ENCODE measurements at places on chromosomes 2 and 18.

DNA sequence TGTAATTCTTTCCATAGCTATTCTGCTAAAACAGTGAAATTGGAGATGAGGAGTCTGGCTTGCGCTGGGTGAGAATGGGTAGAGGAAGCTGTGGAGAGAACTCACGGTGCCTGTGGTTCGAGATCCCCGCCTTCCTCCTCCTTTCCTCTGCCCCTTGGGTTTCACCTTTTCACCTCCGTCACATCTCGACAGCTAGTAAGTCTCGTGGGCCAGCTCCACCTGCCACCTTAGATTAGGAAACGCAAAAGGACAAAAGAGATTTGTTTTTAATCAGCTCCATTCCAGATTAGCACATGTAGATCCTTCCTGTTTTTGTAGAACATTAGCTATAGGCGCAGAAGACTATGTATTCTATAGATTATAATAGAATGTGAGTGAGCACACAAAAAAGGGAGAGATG, 20.6 kb downstream of the TRIB2 start:
- DNase-seq: no peak

DNA sequence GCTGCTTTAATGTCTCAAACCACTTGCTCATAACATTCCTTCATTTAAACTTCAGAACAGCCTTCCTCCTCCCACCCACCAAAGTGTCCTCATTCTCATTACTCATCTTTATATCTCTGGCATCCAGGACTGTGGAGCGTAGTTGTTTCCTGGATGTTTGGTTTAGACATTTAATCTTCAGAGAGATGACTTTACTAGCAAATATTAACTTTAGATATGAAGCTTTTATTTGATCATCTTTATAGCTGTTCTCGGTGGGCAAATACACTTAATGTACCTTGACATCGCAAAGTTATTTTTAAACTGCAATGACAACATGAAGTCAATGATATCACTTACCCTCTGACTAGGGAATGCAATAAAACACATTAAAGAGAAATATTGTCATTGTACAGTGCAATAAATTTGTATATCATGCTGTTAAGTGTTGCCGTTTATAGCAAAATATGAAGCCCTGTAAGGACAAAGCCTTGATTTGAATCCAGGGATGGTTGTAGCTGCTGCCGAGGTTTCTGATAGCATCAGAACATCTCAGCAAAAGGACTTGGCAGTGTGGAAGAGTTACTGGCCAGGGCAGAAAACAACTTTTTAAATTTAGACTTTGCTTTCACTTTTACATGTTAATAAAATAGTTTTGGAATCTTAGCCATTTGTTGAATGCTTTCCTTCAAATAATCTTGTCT, 4.6 kb upstream of the LAMA3 start:
- no peak for DNase-seq

DNA sequence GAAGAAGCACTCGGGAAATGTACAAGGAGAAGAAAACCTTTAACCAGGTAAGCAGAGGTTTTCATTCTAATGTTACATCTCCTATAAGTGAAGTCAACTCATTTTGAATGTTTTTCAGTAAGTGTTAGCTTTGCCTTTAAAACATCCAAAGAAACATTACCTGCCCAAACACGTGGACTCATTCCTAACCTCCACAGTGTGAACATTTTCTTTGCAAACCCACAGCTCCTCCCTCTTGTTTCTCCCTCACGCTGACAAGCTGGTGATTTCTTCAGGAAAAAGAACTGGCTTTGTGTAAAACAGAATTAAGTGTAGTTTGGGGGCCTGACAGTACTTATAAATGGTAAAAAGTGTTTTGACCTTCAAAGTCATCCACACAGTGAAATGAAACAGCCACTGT, 72.5 kb downstream of the MTCL1 start:
- no peak for DNase-seq

DNA sequence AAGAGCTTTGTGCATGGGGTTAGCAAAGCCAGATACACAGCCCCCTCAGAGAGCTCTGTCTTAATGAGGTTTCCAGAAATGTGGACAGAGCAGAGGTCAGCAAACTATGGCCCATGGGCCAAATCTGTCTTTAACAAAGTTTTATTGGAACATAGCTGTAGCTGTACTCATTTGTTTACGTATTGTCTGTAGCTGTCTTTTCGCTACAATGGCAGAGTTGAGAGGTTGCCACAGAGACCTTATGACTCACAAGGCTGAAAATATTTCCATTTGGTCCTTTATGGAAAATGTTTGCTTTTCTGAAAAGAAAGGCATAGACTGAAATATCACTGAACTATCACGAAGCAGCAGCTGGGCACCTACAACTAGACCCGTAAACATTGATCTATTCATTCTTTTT, 841.8 kb downstream of the SLC4A3 start:
- DNase-seq: no peak

DNA sequence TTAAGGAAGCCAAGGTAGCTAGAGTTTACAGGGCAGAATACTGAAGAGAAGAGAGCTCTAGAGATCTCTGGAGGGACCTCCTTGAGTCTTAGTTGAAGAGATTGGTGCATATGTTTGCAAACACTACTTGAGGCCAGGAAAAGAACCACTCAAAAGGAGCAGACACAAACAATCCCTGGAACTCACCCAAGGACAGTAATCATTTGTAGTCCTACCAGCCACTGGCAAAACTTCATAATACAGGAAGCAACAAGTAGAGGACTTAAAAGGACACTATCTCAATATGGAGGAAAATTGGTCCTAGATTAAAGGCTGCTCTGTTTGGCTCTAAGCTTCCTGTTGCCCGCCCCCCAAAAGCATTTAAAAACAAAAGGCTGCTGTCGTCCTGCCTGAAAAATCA, 46.9 kb upstream of the UBXN4 start:
- no peak for DNase-seq

- DNase-seq: no peak
These were observed 29.7 kb downstream of the KDM3A start for GRCh38 chr2:86470890-86471289.

GRCh38 chr2:127052771-127053691, 53.9 kb downstream of the BIN1 start:
- no peak for DNase-seq

DNA sequence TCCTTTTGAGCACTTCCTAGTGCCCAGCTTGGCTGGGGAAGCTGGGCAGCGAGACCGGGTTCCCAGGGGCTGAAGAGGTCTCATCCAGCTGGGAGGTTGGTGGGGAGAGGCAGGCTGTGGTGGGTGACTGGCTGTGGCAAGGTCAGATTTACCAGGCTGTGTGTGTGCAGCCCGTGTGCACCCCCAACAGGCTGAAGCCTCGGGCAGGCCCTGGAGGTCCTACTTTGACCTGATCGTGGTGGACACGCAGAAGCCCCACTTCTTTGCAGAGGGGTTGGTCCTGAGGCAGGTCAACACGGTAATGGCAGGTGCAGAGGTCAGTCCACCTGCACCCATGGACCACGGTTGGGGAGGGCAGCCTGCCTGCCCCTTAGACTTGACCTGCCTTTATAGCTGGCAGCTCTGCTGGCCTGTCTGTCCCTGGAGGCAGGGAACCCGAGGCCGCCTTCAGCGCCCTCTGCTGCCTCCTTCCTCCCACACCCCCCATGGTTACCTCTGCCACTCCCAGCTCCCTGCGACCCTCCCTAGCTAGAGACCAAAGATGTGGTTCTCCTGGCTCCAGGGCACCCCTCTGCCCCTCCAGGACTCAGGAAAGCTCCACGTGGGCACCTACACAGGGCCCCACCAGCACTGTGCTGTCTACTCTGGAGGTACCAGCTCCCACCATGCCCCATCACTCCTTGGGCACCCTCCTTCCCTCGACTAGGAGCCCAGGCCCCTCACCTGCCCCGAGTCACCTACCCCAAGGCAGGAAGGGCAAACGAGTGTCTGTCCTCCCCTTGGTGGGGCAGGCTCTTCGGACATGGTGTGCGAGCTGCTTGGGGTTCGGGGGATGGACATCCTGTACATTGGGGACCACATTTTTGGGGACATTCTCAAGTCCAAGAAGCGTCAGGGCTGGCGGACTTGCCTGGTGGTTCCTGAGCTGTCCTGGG, 4.0 kb downstream of the NT5DC4 start:
- DNase-seq: no peak

GRCh38 chr18:55226044-55226443, 266.8 kb upstream of the CCDC68 start:
- DNase-seq: no peak

GRCh38 chr2:16313235-16313975, 352.2 kb downstream of the CYRIA start:
- no peak for DNase-seq

DNA sequence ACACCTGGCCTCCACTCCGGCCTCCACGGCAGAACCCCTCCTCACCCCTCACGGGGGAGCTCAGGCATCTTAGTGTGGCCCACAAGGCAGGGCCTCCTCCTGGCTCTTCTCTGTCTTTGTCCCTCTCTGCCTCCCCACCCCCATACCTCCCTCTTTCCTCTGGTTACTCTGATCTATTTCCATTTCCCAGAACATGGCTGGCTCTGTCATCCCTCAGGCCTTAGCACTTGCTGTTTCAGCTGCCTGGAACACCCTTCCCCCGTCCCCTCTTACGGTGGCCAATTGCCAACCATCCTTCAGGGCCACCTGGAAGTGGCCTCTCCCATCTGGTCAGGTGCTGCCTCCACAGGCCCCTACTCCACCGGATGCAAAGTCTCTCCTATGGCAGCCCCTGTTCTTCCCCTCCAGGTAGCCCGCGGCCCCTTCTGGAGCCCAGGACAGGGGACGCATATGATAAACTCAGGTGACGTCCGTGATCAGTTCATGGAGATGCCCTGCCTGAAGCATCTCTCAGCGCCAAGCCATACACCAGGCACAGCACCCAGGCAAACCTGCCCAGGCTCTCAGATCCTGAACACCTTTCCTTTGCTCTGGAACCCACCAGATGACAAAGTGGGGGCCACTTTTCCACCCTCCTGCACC, 3.6 kb upstream of the ECEL1 start:
- DNase-seq: no peak

DNA sequence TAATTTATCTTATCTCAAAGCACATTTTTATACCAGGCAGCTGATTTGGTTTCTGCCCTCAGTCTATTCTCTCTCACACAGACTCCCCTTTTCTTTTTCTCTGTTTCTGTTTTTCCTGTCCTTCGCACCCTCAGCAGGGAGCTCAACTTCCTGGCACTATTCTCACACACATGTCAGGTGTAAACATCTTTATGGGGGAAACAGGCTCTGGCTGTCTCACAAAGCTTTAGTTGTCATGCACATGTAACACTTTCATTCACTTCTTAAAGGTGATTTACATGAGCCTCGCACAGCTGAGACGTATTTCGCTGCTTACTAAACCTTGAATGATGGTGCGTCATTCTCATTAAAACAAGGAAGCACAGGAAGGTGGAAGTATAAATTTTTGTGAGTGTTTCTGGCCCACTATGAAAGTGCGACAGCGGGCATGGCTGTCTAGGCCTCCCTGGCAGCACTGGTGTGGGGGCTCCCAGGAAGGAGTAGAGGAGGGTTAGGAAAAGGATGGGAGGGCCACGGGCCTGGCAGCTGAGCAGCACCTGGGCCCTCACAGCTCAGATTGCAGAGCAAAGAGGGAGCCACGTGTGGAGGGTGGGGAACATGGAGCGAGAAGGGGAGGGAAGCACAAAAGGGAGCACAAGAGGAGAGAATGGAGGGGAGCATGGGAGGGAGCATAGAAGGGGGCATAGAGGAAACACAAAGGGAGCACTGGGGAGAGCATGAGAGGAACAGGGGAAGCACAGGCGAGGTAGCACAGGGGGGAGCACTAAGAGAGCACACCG, 46.2 kb upstream of the SNTG2 start:
- DNase-seq: no peak

GRCh38 chr18:51339856-51340255, 142.4 kb upstream of the MEX3C start:
- no peak for DNase-seq

Data from progenitor cell of endocrine pancreas (in vitro differentiated cells).